ENCODE measurements at places on chromosomes 5 and 9.
A peak's percentile ranks its signal among the peaks of the same experiment; 100 is the strongest.

DNA sequence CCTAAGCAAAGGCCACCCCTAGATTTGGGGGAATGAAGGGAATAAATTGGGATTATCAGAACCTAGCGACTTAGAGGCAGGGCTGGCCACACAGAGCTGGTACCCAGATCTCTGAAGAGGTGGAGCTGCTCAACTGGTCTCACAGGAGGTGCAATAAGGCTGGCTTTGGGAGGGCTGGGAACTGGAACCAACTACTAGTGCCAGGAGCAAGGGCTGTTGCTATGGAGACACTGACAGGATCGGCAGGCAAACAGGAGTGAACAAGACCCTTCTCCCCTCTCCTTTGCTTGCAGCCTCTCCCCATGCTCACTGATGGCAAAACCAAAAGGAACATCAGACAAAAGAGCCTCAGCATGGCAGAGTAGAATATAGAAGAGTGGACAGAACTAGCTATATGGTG, 17.0 kb upstream of the WHRN start:
- DNase-seq: no peak

- DNase-seq: no peak
Observed at GRCh38 chr9:116928289-116928688, 241.2 kb downstream of the TRIM32 start.

DNA sequence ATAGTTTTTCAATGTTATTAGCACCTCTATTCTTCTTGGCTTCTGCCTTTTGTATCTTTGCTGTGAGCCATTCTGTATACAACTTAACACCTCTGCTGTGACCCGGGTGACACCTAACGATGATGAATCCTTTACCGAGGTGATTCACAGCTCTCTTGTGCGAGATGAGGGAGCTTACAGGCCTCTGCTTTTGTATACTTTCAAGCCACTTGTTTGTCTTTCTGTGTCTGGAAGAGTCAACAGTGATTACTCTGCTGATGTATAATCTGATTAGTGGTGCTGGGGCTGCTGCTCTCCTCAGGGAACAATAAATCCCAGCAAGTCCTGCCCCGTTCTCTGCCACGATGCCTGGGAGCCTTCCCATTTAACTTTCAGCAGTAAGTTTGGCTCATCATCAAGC, 442.9 kb upstream of the SGCD start:
- DNase-seq: no peak

- DNase-seq: no peak
Observed at GRCh38 chr5:53946405-53947100, 363.8 kb downstream of the ARL15 start.

DNA sequence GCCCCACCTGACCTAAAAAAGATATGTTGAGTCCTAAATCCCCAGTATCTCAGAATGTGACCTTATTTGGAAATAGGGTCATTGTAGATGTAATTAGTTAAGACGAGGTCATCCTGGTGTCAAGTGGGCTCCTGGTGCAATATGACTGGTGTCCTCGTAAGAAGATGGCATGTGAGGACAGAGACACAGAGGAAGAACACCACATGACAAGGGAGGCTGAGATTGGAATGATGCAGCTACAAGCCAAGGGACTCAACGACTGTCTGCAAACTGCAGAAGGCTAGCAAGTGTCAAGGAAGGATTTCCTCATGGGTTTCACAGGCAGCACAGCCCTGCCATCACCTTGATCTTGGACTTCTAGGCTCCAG, 100.4 kb upstream of the DAP start:
- DNase-seq: no peak

DNA sequence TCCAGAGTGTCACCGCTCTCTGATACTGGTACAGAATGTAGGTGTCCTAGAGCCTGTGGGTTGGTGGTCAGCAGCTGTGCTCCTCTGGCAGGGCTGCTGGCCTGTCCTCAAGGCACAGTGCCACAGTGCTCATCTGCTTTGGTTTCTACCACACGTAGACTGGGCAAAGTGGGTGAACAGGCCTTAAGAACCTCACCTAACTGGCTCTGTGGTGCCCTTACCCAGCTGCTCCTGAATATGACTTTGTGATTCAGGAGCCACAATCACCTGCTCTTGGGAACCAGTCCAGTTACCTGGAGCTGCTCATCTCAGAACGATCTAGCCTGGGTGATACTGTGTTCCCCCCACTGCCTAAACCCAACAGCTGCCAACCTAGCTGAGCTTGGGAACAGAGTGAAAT, 6.4 kb downstream of the NOP16 start:
- no peak for DNase-seq

GRCh38 chr5:139543423-139543991, 17.6 kb upstream of the UBE2D2 start:
- DNase-seq: peak; percentile 50

DNA sequence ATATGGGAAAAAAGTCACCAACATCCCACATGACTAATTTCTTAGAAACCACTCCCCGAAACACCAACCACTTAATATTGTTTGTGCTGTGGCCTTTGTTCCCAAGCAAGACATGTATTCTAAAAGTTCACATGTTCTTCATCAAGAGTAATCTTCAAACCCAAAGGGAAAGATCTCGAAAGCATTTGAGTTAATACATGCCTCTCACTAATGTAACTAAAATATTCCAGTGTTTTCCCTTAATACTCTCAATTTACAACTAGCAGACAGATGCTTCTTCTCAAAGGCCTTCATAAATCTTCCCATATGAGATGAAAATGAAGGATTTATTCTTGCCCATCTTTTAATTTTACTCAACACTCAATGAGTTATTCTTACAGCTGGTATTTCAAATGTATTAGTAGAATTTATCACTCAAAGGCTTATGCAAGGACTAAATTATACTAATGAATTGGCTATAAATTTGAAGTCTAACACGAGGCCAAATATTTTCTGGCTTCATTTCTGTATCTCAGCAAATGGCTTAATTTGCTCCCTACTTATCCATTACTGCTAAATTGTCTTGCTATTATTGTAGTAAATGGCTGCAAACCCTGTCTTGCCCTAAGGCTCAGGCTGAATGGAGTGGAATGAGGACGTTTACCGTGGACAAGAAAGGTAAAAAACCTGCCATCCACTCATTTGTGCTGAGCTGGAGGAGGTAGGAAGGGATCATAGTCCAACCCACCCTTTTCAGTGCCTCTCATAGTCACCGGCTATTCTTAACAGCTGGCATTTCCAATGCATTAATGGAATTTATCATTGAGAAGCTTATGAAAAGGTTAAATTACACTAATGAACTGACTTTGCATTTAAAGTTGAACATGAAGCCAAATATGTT, 474.4 kb downstream of the RASEF start:
- DNase-seq: no peak

DNA sequence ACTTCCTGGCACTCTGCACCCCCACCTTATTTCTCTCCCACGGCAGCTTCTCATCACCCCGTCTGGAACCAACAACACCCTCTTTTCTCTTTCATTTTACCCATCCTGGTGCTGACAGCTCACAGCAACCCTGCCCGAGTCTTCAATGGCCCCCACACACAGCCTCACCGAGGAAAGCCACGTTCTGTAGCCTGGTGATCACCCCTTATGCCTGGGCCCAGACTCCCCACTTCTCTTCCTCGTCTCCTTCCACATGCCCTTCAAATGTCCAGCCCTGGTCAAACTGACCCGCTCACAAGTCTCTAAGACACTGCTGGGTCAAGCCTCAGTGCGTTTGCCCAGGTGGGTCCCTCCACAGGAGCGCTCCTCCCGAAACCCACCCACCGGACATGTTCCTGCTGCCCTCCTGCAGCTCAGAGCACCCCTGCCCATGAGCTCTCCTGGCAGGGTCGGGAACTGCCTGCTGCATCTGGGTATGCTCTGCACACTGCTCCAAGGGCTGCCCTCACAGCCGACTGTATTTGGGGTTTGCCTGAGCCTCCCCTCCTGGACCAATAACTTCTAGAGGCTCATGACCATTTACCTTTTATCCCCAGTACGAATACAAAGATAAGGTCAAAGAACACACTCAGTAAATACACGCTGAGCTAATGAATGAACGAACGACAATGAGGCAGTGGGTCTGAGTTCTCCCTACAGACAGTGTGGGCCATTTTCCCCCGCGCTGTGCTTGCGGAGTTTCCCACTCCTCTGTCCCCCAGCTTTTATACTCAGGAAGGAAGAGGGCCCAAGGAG, 154.7 kb upstream of the PHYKPL start:
- DNase-seq: no peak

DNA sequence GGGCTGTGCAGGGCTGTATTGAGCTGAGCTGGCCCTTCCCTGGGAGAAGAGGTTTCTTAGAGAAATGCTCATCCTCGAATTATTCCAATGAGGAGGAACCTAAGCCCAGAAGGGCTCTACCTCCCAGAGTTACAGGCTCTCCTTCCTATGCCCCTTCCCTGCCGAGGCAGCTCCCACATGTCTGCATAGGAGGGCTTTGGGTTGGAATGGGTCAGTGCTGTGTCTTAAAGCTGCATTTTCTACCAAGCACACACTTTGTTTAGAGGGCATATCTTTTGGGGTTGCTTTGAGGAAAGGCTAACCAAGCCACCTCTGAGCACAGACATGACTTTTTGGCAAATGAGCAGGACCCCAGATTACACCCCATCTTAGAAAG, 9.1 kb downstream of the NEK6 start:
- DNase-seq: no peak

DNA sequence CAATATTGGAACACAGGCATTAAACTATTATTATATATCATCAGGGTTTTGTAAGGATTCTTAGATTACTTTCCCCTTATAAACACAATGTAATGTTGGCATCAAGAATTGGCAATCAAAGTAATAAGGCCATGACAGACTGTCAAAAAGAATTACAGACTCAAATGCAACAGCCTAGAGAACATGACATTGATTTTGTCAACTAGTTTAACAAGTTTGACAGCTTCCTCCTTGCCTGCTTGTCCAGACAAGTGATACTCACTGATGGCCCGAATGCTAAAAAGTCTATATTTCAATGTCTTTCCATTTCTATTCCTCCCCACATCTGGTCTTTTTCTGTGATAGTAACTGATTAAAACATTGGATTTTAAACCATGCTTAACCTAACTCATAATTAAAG, 6.4 kb upstream of the ANKRD31 start:
- no peak for DNase-seq

- DNase-seq: no peak
Observed at GRCh38 chr5:143001764-143002351, 231.7 kb downstream of the ARHGAP26 start.

All from HEK293T (cell line).